MCF 10A (cell line): ENCODE measurements at places on chromosomes 4 and X. TPM values are rescaled to one million over a fixed set of nuclear protein-coding genes. Genes with fewer than 3 reads are reported as not detected.

CPLX1 gene
- total RNA-seq = 2.7 and 3.5 TPM in 2 replicates

ERAS gene
- total RNA-seq = 0.25 TPM in 1 of 2 replicates, not detected in the other

IL9R gene
- 0.23 TPM in 1 of 2 replicates, not detected in the other for total RNA-seq

SCRG1 gene
- total RNA-seq = not detected in 2 replicates

FGF5 gene
- not detected in 2 replicates for total RNA-seq
